ENCODE measurements at places on chromosomes 1 and 21.

- DNase-seq = no peak
These were observed 156.5 kb upstream of the UBE2U start for GRCh38 chr1:64046891-64047290.

GRCh38 chr1:6581561-6582305, 1.9 kb downstream of the ZBTB48 start:
- DNase-seq = no peak

DNA sequence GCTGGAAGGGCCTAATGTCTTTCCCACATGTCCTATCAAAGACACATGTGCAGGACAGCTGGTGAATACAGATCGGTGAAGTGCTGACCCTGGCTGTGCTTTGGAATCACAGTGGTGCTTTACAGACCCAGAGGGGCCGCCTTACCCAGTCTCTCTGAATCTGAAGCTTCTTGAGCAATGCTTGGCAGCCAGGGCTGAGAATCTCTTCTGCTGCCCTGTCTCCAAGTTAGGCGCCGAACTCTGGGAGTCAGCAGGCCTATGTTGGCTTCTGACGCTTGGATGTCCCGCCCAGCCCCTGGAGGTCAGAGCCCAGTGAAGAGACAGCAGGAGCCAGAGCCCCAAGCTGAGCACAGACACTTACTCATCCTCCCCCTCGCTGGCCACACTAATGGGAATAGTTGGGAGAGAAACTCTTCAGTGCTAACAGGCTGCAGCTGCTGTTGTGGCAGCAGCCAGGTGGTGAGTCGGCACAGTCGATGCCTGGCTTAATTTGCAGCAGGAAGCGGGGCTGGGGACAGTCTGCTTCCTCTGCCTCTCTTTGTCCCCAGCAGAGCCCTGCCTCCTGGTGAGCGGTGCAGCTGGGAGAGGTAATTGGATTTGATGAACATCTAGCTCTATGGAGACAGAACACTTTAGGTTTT, 68.1 kb downstream of the URB2 start:
- DNase-seq = peak; percentile 26

DNA sequence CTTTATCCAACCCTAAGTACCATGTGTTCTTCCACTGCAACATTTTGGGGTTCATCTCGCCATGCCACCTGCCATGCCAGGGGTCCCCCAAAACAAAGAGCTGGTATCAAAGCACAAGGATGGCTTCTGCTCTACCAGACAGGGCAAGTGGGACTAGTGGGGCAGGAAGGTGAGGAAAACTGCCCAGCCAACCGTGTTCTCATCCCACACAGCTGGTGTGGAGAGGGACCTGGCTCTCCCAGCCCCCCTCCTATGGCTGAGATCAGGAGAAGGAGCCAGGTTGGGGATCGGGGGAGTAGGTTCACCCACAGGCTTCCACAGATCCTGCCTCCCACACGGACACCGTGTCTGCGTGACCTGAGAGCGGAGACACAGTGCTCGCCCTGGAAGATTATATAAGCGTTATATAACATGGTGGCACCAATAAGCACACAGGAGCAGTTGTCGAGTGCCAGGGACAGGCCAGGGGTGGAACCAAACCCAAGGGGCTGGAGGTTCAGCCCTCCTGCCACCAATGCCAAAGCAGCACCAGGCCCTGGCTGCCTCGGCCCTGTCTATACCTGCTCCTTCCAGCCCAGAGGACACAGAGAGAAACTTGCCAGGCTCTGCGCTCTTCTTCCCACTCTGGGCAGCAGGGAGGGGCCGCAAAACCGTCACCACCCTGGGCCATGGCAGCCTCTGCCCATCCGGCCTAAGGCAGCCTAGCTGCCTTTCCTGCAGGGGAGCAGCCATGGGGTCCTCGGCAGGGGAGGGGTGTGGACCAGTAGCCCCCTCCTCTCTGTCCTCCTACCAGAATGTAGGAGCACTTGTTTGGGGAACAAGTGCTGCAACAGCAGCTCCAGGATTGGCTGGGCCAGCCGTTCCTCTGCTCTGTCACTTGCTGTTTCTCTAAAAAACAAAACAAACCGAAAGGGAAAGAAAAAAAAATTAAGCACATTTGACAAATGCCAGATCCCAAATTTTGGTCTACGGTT, 43.5 kb downstream of the CD34 start:
- DNase-seq = no peak

GRCh38 chr1:9559673-9560072, 20.4 kb downstream of the SLC25A33 start:
- no peak for DNase-seq

GRCh38 chr1:170765279-170765678, 101.3 kb downstream of the PRRX1 start:
- DNase-seq = no peak

DNA sequence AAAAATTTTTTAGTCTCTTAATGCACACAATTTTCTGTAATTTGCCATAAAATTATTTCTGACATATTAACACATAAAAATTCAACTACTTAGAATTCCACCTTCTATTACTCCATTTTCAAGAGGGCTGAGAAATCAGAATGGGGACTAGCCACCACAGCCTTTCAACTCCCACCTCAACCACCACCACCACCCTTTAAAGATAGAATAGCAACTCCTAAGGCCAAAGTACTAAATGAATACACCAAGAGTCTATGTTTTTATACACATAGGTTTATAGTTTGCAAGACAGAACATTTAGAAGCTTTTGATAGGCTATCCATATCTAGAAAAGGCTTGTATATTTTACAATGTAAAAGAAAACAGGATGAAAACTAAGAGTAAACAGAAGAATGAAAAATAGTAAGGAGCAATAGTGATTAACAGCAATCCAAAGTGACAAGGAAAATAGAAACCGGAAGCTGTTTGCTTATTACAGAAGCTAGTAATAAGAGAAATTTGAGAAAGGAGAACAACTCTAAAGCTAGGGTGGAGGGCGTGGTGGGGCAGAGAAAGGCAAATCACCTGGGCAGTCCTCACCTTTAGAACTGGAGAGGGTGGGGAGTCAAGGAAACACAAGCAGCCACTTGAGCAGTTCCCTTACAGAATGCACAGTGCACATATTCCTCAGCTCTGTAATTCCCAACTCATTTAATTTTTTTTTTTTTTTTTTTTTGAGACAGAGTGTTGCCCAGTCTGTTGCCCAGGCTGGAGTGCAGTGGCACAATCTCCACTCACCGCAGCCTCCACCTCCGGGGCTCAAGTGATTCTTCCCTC, 27.7 kb downstream of the EPS15 start:
- no peak for DNase-seq

GRCh38 chr1:233723387-233723786, 109.5 kb downstream of the KCNK1 start:
- DNase-seq = no peak

DNA sequence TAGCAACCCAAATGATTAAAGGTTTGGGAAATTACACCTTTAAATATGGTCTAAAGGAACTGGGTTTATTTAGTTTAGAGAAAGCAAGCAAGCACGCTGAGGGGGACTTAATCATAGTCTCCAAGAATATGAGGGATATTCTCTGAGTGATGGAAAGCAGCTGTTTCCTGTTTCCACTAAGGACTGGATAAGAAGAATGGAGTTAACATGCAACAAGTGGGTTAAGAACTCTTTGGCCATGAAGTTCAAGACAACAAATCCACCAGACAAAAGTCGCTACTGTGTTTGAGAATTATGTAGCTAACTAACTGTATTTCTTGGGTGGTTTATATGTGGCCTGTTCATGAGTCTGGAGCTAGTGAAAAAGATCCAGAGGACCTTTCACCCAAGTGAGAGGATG, 85.7 kb downstream of the TGFB2 start:
- DNase-seq = no peak

- DNase-seq = no peak
These were observed 136.1 kb downstream of the GREM2 start for GRCh38 chr1:240475832-240476231.

GRCh38 chr1:42439940-42440339, 15.9 kb downstream of the ZMYND12 start:
- no peak for DNase-seq

DNA sequence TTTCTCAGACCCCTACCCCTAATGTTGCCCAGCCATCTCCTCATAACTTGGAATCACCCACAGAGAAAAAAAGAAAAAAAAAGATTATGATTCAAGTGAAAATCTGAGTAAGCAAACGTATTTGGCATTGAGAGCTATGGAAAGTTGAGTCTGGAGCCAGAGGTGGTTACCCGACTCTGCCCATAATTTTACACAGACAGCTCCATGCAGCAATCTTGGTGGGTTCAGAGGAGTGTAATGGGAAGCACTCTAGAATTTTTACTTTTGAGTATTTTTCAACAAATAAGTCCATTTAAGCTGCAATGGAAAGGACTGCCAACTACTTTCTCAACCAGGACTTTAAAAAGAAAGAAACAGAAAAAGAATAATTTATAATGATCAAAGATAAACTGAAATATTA, 62.7 kb downstream of the ZC3H11B start:
- no peak for DNase-seq

- no peak for DNase-seq
These were observed 130.3 kb downstream of the GLIS1 start for GRCh38 chr1:53608676-53609075.

DNA sequence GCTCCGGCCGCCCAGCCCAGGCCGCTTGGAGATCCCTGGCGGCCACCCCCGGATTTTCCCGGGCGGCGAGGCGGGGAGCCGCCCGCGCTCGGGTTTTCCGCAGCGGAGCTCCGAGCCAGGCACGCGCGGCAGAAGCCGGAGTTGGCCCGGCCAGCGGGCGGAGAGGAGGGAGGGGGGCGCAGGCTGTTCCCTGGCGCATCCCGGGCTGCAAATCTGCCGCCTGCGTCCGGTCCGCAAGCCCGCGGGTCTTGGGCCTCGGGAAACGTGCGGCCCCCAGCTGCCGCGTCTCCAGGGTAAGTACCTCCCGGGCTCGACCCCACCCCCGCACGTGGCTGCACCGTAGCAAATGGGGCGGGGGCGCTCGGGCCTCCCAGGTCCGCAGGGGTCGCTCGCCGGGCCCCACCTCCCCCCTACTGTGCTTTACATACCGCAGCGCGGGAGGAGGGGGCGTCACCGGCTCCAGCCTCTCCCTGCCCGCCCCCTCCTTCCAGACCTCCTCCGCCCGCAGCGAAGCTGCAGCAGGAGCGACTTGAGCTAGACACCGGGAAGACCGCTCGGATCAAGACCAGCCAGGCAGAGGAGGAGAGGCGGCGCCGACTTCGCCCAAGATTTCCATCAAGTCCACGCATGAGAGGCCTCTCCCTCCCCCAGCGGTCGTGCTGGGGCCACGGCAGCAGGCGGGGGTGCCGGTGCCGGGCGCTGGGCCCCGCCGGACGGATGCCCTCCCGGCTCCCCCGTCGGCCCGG, 1.6 kb downstream of the TMEM200B start:
- no peak for DNase-seq

DNA sequence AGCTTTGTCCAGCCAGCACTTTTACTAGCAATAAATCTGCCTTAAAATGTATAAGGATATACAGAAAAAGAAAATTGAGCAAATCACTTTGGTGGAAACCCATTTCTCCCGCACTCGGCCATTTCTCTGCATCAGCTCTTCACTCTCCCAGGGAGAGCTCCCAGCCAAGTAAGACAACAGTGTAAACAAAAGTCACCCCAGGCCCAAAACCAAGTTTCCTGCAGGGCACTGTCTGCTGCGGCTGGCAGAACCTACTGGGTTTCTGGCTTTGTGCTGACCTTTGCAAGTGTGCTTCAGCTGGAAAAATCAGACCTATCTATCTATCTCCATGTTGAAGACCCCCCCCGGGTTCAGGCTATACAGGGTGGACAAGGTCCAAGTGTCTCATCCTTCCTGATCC, 476.7 kb upstream of the CAMK1G start:
- DNase-seq = no peak

- DNase-seq = peak; percentile 91
These were observed 160.9 kb upstream of the UBE2U start for GRCh38 chr1:64042331-64043100.

- DNase-seq = no peak
These were observed 1.9 kb upstream of the SLFNL1 start for GRCh38 chr1:41023279-41023990.

- no peak for DNase-seq
These were observed 166.7 kb downstream of the GABPA start for GRCh38 chr21:25901330-25901979.

DNA sequence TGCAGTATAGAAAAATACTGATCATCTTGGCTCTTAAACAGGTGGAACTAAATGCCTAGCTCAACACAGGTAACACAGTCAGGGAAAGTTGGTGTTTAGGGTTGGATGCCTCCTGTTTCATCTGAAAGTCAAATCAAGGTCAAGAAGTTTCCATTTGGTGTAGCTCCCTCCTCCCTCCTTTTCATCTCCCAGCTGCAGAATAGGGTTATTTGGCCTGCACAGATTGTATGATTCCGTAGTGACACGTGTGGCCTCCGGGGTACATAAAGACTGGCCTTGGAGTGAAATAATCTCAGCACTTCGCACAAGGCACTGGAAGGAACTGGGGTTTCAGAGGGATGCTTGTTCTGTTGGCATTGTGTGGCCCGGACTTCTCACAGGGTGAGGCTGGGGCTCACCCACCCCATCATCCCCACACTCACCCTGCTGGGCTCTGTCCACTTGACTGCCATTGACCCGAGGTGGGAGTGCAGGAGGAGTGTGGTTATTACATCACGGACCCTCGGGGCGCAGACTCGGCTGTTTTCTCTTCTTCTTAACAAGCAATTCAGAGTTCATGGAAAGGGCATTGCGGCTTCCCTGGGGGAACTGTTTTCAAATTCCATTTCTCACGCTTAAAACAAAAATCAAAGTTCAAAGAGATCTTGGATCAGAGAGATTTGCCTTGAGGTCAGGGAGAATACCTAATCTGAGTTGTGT, 18.4 kb downstream of the IGSF5 start:
- no peak for DNase-seq

GRCh38 chr1:109620401-109620791, 759 bp downstream of the AMPD2 start:
- DNase-seq = no peak

GRCh38 chr1:154418062-154418921, 13.1 kb downstream of the IL6R start:
- no peak for DNase-seq

DNA sequence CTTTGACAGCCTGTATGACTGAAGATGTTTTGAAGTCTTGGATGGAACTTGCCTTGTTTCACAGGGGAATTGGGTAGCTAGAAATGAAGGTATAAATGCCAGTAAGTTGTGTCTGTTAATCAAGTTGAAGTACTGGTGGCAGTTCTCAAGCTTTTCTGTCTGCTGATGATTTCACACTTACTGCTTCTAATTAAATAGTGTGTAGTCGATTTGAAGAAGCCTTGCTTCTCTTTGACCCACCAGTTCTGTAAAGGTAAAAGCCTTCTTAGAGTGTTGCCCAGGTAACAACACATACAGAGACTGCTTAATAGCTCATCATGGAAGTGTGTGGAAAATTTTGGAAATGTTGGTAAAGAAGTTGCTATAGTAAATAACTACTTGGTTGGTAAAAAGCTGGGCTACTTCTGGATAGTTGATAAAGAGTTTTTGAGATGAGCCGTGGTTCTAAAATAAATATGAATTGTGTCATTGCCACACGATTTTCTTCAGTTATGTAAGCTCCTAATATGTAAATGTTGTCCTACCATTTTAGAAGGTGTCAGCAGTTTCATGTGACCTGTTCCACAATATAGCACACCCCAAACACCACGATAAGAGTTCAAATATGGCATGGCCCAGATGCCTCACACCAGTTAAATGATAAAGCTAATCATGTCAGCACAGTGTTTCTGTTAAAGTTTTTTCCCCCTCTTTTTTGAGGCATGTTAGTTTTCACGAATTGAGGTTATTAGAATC, 7.4 kb downstream of the RABGAP1L start:
- no peak for DNase-seq

GRCh38 chr1:221606256-221606655, 135.6 kb downstream of the DUSP10 start:
- DNase-seq = no peak
